Islet precursor cell (in vitro differentiated cells): ENCODE measurements at places on chromosomes 11 and 22.

DNA sequence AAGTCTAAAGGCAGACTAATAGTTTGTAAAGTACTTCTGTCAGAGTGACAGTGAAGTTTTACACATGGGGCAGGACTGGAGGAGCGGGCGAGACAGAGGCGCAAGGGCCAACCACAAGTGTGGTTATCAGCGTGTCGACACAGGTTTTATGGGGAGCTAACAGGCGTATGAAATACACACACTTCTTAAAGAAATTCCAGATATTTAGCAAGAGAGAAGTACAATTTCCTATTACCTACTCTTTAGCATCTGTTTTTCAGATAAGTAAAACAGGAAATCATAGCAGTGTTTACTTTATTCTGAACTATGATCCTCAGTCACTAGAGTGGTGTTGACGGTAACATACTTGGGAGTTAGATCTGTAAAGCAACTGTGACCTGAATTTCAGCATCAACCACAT lies 22.5 kb downstream of the VSIG10L2 start:
- DNase-seq, result no peak

DNA sequence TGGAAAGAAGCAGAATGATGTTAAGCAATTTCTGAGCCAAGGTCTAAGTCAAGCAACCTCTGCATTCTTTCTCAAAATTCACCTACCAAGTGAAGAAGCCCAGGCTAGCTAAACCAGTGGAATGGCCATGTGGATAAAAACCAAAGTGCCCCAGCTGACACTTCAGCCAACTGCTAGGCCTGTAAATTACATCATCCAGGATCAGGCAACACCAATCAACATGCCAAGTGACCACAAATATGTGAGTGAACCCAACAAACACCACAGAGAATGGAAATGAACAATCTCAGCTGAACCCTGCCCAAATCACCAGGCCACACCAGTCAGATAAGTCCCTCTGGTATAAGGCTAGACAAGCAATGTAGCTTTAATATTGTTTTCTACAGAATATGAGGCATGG lies 25.1 kb upstream of the FJX1 start:
- peak; percentile 92 for DNase-seq

- DNase-seq, result peak; percentile 78
Measured at GRCh38 chr22:22748297-22748743, 103.9 kb downstream of the GGTLC2 start.

- DNase-seq, result no peak
Measured at GRCh38 chr11:12137005-12137690, 26.8 kb downstream of the MICAL2 start.

- DNase-seq, result peak; percentile 86
Measured at GRCh38 chr11:85809863-85810262, 1.1 kb downstream of the SYTL2 start.

GRCh38 chr11:128379587-128380580 lies 207.5 kb downstream of the ETS1 start:
- DNase-seq, result peak; percentile 50

- no peak for DNase-seq
Measured at GRCh38 chr22:49195636-49196035, 632.0 kb downstream of the BRD1 start.

GRCh38 chr11:41613326-41613725 lies 153.9 kb upstream of the LRRC4C start:
- DNase-seq, result no peak

DNA sequence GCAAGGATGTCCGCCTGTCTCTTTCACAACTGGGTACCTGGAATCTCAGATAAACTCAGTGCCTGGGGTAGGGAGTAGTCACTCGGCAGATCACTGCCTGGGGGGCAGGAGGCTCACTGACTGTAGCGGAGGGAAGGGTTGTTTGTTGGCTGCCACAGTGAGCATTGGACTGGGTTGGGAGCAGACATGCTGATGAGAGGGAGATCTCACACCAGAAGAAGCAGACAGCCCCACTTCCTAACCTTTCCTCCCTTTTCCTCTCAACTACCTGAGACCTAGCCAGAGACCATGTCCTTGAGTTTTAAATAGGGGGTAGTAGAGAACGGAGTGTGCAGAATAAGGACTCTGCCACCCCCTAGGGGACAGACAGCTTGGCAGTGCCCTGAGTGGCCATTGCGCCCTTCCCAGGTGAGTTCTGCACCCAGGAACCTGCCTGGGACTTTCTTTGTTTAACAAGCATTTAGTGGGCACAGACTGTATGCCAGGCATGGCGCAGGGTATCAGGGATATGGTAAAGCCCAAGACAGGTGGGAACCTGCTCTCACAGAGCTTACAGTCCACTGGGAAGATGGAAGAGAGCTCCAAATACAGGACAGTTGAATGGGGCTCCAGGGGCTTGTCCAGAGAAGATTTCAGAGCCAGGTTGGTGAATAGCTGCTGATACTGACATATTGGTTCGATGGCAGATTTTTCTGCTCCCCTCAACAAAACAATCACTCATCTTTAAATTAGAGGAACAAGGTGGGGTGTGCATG lies 115.7 kb upstream of the NNMT start:
- peak; percentile 58 for DNase-seq

- no peak for DNase-seq
Measured at GRCh38 chr11:68163691-68164090, 42.5 kb upstream of the CHKA start.

DNA sequence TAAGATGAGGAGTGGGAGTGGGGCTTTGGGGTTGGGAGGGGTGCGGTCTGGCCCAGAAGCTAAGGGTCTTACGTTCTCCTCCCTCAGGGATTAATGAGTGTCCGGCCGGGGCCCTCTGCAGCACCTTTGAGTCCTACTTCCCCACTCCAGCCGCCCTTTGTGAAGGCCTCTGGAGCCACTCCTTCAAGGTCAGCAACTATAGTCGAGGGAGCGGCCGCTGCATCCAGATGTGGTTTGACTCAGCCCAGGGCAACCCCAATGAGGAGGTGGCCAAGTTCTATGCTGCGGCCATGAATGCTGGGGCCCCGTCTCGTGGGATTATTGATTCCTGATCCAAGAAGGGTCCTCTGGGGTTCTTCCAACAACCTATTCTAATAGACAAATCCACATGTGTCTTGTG lies 4.0 kb downstream of the FOLR3 start:
- DNase-seq, result no peak

- DNase-seq, result no peak
Measured at GRCh38 chr11:118742304-118742703, 48.7 kb downstream of the DDX6 start.

GRCh38 chr22:33883561-33883960 lies 36.7 kb downstream of the LARGE1 start:
- DNase-seq, result peak; percentile 80

DNA sequence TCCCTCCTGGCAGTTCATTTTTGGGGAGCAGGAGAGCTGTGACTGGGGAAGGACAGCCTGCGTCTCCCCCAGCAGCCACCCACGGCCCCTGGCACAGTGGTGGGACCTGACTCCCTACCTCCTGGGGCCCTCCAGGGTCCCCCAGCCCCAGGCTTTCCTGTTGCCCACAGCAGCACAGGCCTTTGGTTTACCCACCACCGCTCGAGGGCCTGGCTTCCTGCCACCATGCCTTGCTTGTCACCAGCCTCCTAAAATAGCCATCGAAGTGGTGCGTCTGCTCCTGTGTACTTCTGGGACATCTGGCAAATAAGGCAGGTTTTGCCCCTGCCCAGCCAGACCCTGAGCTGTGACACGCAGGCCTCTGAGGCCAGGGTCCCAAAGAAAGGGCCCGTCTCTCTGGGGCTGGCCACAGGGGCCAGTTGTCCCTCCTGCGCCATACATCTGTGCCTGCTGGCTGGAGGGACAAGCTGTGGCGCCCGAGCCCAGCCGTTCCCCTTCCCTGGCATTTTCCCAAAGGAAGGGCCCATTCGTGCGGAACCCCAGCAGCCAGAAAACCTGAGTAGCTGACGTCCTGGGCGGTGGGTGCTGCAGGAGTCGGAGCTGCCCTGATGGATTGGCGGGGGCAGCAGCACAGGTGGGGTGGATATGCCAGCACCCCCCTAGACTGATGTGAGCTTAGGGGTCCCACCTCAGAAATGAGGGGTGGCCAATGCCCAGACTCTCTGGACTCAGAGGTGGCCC lies 14.6 kb downstream of the PHLDA2 start:
- no peak for DNase-seq

DNA sequence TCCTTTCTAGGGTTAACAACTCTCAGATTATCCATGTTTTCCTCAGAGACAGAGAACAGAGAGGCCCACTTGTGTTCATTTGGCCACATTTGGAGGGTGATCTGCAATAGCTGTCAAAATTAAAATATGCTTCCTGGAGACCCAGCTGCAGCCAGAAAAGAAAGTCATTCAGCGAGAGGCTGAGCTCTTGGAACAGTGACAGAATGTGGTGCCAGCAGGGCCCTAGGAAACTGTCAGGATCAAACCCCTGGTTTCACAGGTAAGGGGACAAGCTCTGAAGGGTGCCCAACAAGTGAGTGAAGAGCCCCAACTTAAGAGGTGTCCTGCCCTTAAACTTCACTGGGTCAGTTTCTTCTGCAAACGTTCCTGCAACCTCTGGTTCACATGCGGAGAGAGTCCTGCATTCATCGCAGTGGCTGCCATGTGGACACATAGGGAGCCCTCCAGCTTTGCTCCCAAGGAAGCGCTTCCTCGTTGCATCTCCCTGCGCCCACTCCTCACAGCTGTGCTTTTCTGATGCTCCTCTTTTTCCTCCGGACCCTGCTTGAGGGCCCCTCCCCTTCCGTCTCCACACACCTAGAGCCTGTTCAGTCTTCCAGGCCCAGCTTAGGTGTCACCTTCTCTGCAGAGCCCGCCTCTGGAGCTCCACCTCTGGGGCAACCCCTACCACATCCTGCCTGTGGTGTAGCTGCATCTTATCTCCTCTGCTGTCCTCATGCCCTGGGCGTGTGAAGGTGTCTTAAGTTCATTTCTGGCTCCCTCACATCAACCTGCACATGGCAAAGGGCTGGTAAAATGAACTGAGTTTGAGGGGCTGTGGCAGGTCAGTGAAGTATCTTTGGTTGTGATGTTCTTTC lies 3.9 kb downstream of the UCP3 start:
- DNase-seq, result peak; percentile 53
